ENCODE measurements at places on chromosomes 7 and 10.

DNA sequence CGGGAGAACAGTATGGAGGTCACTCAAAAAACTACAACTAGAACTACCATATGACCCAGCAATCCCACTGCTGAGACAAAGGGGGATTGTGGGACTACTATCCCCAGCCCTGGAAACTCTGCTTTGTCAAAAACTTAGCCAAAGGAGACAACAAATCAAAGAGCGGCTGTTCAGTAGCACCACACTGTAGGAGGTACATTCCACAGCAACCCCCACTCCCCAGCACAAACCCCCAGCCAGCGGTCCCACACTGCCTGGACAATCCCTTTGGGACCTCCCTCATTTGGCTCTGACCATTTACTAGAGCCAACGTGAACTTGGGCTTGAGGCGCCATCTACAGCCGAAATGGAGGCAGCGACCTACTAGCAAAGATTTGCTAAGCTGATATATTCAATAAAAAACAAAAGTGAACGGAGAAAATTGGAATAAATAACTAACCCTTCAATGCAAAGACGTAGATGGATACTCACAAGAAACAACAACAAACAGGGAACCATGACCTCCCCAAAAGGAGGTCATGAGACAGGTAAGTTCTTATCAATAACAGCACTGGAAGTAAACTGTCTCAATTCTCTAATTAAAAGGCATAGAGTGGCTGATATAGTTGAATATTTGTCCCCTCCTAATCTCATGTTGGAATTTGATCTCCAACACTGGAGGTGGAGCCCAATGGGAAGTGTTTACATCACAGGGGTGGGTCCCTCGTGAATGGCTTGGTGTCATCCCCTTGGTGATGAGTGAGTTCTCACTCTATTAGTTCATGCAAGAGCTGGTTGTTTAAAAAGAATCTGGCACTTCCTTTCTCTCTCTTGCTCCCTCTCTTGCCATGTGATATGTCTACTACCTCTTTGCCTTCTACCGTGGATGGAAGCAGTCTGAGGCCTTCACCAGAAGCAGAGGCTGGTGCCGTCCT is 119.0 kb upstream of the KCNMA1 start:
- DNase-seq, result peak; percentile 16

DNA sequence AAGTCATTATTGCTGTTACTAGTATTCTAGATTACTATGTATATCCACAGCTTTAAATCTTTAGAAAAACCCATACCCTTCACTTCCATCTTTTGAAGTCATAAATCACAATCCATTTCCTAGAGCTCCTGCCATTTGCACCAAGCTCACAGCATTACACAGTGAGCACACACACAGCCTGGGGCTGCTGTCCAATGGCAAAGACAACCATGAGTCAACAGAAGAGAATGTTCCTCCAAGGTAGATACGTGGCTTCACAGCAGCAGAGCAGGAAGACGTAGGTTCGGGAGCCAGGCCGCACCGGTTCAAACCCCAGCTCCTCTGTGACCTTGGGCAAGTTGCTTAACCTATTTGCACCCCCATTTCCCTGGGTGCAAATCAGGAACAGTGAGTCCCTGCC is 234.6 kb downstream of the DIP2C start:
- DNase-seq, result no peak

GRCh38 chr10:5862360-5862961 is 27.2 kb downstream of the ANKRD16 start:
- no peak for DNase-seq

GRCh38 chr10:119090968-119091367 is 10.4 kb upstream of the EIF3A start:
- DNase-seq, result peak; percentile 85

DNA sequence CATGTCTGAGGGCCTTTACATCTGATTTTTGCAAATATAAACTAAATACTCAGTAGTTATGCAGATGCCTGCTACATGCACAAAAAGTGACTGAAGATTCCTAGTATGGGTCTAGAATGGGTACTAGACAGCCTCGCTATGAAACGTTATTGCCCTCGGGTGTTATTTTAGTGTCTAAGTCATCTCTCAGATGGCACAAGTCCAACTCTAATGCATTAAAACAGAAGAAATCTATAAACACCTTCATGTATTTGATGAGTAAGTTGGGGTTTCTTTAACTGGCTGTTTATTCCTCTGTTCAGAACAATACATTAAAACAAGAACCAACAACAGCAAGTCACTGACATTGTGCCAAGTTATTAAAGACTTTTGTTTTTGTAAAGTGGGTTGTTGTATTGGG is 41.6 kb downstream of the TEX36 start:
- DNase-seq, result no peak

- DNase-seq, result no peak
Observed at GRCh38 chr10:89981891-89982290, 280.5 kb downstream of the KIF20B start.

DNA sequence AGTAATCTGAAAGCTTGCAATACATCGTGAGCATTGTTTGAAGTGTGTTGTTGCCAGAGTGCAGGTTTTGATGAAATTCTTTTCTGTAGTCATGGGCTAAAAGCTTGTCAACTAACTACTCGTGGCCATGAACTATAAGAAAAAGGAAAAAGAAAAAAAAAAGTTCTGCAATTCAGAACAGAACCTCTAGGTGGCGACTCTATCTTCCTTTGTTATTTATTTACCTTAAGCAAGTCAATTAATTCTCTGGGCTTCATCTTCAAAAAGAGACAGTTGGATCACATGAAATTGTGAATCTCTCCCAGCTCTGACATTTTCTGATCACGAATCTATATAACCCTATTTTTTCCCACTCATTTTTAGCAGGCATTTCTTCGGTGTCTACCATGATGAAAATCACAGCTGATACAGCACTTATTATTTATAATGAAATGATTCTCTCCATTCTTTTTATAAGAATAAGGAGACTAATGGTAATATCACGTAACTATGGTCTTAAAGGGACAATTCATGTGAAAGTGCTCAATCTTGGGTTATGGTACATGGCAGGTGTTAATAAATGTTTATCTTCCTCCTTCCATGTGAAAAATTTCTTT is 18.8 kb downstream of the TMEM196 start:
- peak; percentile 26 for DNase-seq

DNA sequence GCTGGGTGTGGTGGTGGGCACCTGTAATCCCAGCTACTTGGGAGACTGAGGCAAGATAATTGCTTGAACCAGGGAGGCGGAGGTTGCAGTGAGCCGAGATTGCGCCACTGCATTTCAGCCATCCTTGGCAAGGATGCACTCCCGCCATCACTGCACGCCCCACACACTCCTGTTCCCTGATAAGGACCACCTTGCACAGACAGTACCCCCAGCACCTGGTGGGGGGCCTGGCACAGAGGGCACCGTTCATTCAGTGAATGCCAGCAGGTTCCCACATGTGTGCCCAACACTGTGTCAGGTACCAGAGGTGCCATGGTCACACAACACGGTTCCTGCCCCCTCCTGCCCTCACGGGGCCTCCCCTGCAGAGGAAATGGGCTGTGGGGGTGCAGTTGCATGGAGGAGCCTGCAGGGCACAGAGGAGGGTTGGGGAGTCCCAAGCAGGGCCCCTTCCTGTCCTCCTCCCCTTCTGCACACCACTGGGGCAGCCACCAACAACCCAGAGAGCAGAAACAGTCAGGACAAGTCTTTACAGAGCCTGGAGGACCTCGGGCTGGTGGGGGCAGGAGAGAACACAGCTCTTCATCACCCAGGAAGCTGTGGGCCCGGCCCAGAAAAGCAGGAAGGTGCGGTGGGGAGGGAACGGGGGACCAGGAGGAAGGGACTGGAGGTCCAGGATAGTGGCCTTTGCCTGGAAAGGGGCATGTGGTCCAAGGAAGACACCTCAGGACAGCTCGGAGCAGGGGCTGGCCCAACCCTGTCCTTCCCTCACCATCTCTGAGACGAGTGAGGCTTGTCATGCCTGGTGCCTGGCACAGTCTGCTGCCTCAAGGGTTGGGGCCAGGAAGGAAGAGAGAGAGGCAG is 7.1 kb downstream of the CRYGN start:
- DNase-seq, result peak; percentile 71

DNA sequence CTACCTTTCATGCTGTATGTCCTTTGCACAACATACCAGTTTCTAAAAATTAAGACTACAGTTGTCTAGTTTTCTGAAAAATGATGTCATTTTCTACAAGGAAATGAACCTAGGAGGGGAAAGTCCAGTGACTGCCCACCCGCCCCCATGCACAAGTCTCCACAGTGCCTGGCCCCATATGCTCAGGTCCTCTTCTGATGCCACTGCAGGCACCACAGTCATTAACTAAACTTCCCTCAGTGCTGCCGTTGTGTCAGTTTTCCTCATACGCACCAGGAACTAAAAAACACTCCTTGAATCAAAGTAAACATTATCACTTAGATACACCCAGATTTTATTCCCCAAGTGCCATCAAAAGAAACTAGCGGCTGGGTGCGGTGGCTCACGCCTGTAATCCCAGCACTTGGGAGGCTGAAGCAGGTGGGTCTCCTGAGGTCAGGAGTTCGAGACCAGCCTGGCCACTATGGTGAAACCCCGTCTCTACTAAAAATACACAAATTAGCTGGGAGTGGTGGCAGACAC is 6.9 kb upstream of the TNS3 start:
- no peak for DNase-seq

GRCh38 chr7:42338916-42339540 is 102.0 kb upstream of the GLI3 start:
- no peak for DNase-seq

All from CD4-positive, alpha-beta T cell treated with Interleukin-21 for 1 hour (primary cell).